Activated T-helper 9 cell treated with anti-CD3 and anti-CD28 coated beads, Interleukin-2, amount 50 U/mL, for 16 hours (primary cell): ENCODE measurements at places on chromosomes 4 and X.

GRCh38 chr4:113141901-113142346 lies 92.5 kb downstream of the ANK2 start:
- no peak for DNase-seq

- DNase-seq: no peak
These were observed 38.6 kb downstream of the MND1 start for GRCh38 chr4:153383131-153383530.

DNA sequence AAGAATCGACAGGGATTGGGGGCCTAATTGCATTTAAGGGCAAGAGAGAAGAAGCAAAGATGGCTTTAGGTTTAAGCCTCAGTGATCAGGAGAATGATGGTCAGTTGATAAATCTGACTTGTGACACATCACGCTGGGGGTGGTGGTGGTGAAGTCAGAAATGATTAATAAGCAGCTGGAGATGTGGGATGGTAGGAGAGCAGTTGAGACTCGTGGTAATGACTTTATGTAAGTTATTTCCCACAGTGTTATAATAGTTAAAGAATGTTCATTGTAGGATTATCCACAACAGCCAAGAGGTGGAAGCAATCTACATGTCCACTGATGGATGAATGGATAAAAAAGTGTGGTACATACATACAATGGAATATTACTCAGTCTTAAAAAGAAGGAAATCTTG lies 178.9 kb upstream of the GPC4 start:
- no peak for DNase-seq

DNA sequence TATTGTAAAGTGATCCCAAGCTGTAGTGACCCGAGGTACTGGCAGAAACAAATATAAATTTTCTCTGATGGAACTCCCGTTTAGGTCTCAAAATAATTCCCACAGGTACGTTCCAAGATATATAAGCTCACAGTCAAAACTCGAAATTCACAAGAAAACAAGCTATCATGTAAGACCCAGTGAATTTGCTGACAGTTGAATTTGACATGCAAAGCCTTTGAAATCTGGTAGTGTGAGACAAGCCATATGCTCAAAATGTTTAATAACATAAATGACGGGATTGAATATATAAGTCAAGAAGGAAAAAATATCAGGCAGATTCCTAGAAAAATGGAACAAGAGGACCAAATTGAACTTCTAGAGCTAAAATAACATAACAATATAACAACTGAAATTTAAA lies 252.8 kb downstream of the TMA16 start:
- DNase-seq: no peak

GRCh38 chr4:113444386-113444785 lies 317.2 kb downstream of the CAMK2D start:
- DNase-seq: no peak

DNA sequence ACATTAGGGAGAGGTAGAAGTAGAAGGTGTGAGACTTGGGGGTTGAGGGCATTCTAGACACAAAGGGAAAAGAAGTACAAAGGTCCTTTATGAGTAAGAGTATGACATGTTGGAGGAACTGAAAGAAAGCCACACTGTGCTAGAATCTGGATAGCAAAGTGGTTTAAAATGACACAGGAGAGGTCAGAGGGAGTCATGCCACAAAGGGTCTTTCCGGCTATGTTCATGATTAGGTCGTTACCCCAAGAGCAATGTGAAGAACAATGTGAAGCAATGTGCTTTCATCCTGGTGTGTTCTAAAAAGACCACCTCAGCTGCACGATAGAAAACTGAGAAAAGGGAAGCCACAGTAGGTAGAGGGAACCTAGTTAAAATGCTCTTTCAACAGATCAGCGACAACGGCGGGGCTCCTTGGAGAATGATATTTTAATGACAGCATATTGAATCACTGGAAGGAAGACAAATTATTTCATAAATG lies 29.2 kb downstream of the SMIM14 start:
- DNase-seq: no peak

DNA sequence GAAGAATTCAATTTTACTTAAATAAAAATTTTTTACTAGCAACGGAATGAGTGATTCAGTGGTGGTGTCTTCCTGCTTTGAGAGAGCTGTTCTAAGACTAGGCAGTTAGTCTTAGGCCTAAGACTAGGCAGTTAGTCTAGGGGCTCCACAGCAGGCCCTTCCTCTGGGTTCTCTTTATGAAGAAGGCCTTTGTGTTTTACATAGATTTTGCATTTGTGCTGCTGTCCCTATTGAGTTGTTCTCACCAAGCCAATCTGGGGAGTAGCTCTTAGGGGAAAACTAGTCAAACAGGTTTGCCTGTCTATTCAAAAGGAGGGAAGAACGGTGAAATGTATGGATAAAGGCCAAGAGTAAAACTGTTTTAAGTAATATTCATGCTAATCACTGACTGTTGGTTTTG lies 7.6 kb downstream of the UGT8 start:
- no peak for DNase-seq
